Muscle of arm (tissue), 14 donors: ENCODE measurements at places on chromosomes 3 and 15. TPM values are rescaled to one million over a fixed set of nuclear protein-coding genes. Genes with fewer than 3 reads are reported as not detected.

- no peak for DNase-seq
Observed at GRCh38 chr15:57283774-57284503, 92.4 kb upstream of the CGNL1 start.

- DNase-seq: no peak
Observed at GRCh38 chr3:61979638-61980037, 393.7 kb downstream of the FEZF2 start.

- DNase-seq: peak; percentile 23
Observed at GRCh38 chr15:63595065-63595464, 2.1 kb upstream of the FBXL22 start.

GRCh38 chr3:49661281-49661680 lies 12.9 kb upstream of the APEH start:
- no peak for DNase-seq

DNA sequence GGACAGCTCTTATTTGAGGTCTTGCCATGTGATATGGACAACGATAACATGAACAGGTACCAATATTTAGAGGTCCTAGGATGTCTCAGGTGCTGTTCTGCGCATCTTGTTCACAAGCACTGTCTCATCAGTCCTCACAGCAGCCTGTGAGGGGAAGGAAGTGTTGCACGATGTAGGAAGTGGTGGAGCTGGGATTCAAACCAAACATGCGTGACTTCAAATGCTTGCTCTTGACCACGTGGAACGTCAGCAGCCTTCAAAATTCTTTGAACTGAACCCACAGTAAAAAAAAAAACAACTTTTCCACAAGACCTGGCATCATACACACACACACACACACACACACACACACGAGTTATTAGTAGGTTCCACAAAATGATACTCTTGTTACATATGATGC lies 153.4 kb upstream of the SMAD3 start:
- DNase-seq: no peak

DNA sequence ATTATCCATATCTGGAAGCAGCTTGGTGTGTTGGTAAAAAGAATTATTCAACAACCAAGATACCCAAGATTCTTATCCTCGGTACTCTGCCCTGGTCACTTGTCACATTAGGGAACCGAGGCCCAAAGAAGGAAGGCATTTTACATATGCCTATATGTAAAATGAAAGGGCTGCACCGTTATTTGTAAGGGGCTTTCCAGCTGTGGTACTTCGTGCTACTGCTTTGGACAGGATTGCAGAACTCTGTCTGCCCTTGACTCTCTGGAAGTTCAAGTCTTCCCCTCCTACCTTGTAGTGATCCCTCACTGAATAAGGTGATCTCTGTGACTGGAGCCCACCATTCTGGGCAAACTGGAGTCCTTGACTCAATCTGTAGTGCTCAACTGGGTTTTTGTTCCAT lies 198.9 kb upstream of the TOPAZ1 start:
- no peak for DNase-seq

DNA sequence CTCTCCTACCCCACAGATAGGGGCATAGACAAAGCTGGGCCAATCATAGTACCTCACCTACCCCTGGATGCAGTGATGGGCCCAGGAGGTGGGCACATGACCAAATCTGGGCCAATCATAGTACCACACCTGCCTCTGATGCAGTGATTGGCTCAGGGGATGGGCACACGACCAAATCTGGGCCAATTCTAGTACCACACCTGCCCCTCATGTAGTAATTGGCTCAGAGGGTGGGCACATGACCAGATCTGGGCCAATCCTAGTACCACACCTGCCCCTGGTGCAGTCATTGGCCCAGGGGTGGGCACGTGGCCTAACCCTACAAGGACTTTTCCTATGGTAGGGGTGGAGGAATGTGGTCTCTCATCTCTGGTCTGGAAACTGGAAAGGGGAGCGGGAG lies 56.9 kb upstream of the MEF2A start:
- DNase-seq: no peak

- DNase-seq: no peak
Observed at GRCh38 chr3:4802903-4803302, 176.3 kb upstream of the BHLHE40 start.

DNA sequence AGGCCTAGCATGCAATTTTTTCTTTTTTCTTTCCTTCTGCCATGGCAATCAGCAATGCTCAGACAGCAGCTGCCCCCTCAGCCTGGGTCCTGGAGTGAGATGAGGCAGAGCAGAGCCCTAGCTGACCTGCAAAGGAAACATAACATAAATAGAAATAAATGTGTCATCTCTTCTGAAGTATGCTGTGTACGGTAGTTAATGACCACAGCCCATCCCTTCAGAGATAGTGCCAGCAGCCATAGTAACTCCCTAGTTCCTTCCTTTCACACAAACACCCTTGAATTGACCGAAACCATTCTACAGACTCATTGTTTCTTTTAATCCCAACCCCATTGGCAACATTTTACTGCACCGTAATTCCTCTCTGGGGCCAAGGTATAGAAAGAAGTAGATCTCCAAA lies 8.4 kb upstream of the CD47 start:
- no peak for DNase-seq

GRCh38 chr3:42192334-42193200 lies 73.4 kb downstream of the CCK start:
- DNase-seq: no peak

- no peak for DNase-seq
Observed at GRCh38 chr15:48681353-48681752, 35.8 kb upstream of the FBN1 start.

DNA sequence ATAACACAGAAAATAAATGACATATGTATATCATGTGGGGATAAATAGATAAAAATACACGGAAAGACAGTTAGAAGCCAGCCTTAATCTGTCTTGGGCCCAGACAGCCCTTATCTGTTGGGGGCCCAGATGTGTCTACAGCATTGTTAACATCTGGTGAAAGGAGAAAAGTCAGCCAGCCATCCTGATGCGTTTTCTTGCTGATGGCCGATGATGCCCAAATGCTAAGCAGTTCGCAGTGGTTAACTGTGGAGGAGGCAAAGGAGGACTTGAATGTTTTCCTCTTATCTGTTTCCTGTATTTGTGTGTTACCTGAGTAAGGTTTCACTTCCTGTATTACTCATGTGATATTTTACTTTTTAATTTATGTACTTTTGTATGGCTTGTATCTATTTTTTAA lies 46.2 kb downstream of the NOX5 start:
- no peak for DNase-seq

DNA sequence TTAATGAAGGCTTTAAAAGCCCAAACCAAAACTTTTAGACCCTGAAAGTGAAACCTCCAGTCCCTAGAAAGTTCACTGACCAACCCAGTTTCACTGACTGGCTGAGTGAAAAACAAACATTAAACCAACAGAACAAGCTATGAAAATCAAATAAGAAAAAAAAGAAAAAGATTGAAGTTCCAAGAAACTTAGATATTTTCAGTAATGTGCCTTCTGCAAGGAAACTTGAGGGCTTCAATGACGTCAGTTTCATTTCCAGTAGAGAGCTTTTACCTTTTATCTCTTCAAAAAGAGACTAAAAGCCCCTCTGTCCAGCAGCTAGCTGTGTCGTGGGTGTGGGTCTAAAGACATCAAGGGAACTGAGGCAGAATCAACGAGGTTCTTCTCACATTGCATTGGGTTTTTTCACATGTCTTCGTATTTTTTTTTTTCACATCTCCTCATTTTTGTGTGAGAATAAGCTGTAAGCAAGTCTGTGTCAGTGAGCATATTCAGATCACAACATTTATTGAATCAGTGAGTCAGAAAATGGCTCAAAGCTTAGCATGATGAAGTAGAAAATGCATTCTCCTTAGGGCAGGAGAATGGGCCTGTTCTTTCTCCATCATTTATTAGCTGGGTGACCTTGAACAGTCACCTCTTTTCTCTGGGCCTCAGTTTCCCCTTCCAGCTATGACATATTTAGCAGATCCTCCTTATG lies 54.8 kb upstream of the BCL6 start:
- DNase-seq: no peak

DNA sequence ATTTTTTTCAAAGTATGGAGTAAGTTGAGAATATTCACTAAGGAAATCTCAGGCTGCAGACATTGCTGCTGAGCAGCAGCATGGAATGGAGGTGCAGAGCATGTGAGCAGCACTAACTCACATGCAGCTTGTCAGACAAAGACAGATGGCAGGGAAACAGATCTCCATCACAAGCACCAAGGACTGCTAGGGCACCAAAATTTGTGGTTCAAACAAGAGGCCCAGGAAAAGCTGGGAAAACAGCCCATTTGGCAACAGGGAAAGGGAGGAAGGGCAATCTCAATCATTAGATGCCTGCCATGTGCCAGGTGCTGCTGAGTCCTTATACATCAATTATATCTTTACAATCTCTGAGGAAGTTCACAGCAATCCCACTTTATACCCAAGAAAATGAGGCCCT lies 47.2 kb upstream of the EIF1B start:
- no peak for DNase-seq

DNA sequence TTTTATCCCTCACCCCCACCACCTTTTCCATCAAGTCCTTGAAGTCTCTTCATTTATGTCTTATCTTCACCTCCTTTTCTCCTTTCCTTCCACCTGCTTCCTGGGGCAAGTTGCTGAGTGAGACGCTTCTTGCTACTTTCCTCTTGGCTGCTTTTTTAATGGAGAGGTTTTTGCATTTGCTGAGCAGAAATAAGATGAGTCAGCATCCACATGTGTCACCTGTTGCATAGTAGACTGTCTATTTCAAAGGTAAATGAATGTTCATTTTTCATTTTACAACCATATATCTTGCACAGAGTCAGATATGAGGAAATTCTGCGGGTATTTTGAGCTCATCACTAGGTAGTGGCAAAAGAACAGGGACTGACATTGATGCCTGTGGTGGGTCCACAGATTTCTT lies 18.6 kb downstream of the C3orf52 start:
- no peak for DNase-seq

DNA sequence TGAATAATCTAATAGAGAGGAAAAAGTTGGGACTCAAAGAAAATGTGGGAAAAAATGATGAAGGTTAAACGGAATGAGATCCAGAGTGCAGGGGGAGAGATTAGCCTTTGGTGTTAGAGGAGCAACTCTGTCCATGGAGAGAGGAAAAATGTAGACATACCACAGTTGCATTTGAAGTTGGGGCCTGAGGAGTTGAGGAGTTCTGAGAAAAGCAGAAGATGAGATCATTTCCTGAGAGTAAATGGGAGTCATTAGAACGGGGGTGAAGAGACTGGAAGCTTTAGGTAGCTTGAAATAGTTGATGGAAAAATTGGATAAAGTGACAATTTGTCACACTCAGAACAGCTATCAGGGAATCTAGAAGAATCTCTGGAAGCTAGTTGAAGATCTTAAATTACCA lies 7.3 kb downstream of the CCR5AS start:
- no peak for DNase-seq

DNA sequence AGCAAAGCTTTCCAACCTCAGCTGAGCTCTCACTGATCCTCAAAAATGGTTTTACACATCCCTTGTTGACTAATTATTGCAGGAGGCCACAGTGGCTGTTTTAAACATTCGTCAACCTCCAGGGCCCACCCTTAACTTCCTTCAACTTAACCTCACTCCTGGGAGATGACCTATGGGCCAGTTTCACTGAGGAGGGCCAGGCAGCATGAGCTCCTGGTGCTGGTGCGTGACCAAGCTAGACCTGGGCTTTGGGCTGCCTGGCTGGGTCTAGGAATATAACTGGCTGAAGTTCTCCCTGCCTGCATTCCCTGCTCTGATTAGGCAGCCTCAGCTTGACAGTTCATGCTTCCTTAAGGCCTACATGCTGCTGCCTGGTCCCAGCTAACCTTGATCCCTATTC lies 273.7 kb upstream of the ATP11B start:
- no peak for DNase-seq

- DNase-seq: peak; percentile 80
Observed at GRCh38 chr3:56144805-56145204, 323.5 kb downstream of the ERC2 start.

DNA sequence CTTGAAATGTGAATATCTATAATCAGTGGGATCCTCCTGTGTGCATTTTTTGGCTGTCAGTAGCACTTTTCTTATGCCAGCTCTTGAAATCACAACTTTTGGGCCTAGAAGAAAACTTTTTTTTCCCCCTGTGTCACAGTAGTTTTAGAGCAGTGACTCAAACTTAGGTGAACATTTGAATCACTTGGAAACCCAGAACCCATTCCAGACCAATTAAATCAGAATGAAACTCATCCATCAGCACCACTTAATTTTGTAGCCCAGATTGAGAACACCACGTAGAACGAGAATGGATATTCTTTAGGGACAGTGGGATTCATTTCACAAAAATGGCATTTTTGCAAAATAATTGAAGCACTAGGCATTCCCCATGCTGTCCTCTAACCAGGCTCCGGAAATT lies 224.8 kb upstream of the NANOGP8 start:
- no peak for DNase-seq

Gene TMCO5A
- polyA plus RNA-seq: not detected

Gene COPG1
- 97.0 TPM for polyA plus RNA-seq

Gene FRMD5
- polyA plus RNA-seq: 0.90 TPM

Gene GPR62
- polyA plus RNA-seq: 0.22 TPM

Gene ARF4
- polyA plus RNA-seq: 164 TPM

Gene SHF
- polyA plus RNA-seq: 12.6 TPM

Gene EFCC1
- polyA plus RNA-seq: 1.2 TPM

Gene TRH
- polyA plus RNA-seq: 0.97 TPM
